ENCODE measurements at places on chromosomes 5 and 9. TPM values are rescaled to one million over a fixed set of nuclear protein-coding genes. Genes with fewer than 3 reads are reported as not detected.

The ORM2 gene
- not detected for total RNA-seq

The N4BP3 gene
- 3.7 TPM for total RNA-seq

DNA sequence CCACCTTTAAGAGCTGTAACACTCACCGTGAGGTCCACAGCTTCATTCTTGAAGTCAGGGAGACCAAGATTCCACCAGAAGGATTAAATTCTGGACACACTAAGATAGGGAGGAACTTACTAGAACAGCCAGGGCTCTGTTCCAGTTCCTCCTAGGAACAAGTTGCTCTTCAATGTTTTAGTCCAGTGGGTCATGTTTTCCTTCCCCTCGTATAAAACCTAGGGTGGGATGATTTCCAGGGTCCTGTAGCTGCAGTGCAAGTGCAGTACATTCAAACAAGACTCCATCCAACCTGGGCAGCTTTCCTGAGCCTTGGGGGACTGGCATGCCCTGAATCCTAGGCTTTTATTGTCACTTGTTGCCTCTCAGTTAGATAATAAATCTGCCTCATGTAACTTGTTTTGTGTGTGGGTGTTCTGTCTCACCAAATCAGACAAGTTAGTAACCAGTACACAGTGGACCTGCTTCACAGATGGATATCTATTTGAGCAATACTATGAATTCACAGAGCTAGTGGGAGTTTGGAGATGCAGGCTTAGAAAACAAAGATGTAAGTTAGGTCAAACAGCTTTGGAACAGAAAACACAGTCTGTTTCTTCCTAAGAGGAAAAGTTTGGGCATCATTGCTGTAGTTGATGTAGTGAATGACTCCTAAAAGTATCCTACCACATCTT, 405.6 kb downstream of the GABRG2 start:
- no peaks in the 10 kb centered on the region for H3K36me3 ChIP-seq
- no peak overlapping the region for H3K4me3 ChIP-seq
- H3K27me3 ChIP-seq: no peaks in the 10 kb centered on the region
- no peaks in the 10 kb centered on the region for H3K4me1 ChIP-seq
- no peak overlapping the region for H3K27ac ChIP-seq
- DNase-seq: no peak

GRCh38 chr9:81312346-81312745, 377.0 kb downstream of the TLE1 start:
- no peaks in the 10 kb centered on the region for H3K27me3 ChIP-seq
- H3K4me1 ChIP-seq: no peaks in the 10 kb centered on the region
- no peak overlapping the region for H3K4me3 ChIP-seq
- no peak for DNase-seq
- no peak overlapping the region for H3K27ac ChIP-seq
- H3K36me3 ChIP-seq: no peaks in the 10 kb centered on the region

The CMYA5 gene
- 0.25 TPM for total RNA-seq

The MCIDAS gene
- total RNA-seq: not detected

The SV2C gene
- total RNA-seq: not detected
